Endothelial cell of umbilical vein (primary cell): ENCODE measurements at places on chromosomes 13 and 19. TPM values are rescaled to one million over a fixed set of nuclear protein-coding genes. Genes with fewer than 3 reads are reported as not detected.

DNA sequence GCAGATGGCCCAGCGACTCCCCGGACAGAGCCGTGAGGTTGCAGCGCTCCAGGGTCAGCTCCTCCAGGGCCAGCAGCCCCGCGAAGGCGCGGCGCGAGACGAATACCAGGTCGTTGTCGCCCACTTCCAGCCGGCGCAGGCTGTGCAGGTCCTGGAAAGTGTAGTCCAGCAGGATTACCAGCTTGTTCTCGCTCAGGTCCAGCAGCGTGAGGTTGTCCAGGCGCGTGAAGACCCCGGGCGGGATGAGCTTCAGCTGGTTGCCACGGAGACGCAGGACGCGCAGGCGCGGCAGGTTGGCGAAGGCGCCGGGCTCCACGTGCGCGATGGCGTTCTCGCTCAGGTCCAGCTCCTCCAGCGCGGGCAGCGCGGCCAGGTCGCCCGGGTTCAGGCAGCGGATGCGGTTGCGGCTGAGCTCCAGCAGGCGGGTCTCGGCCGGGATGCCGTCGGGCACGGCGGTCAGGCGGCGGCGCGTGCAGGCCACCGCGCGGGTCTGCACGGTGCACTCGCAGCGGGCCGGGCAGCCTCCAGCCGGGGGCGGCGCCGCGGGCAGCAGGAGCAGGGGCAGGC, 9.3 kb upstream of the PEAK3 start:
- H3K36me3 ChIP-seq, result no peaks in the 10 kb centered on the region
- H3K27ac ChIP-seq, result no peak overlapping the region
- peak; percentile 26 for DNase-seq
- H3K4me3 ChIP-seq, result no peak overlapping the region

DNA sequence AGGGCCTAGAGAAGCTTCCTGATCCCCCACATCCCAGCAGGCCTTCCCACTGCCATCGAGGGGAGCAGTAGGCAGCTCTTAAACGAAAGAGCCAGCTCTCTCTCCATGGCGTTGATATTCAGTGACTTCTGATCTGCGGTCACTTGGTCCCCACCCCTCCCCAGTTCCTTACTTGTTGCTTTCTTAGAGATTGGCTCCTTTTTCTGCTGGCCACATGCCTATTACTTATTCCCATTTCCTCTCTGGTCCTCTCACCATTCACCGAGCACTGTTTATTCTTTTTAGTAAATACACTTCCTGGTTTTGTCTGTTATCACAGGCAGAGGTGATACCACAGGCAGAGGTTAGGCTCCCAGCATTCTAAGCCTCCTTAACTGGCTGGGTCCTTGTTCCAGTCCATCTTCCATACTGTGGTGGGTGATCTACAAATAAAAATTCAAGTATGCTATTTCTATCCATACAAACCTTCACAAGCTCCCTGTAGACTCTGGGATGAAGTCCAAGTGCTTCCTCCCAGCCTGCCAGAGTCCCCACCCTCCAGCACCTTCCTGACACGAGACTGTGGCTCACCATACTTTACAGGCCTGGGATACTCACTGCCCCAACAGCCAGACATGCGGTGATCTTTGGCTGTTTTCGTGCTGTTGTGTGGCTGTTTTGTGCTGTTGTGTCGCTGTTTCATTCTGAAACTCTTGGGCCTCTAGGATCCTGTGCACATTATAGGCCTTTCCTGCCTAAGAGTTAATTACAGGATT, 315.9 kb downstream of the ATP8A2 start:
- peaks cover 3% of the 10 kb centered on the region for H3K27me3 ChIP-seq
- H3K27ac ChIP-seq, result no peak overlapping the region
- H3K4me1 ChIP-seq, result peaks cover 5% of the 10 kb centered on the region
- DNase-seq, result peak; percentile 61
- no peaks in the 10 kb centered on the region for H3K36me3 ChIP-seq
- no peak overlapping the region for H3K4me3 ChIP-seq

DNA sequence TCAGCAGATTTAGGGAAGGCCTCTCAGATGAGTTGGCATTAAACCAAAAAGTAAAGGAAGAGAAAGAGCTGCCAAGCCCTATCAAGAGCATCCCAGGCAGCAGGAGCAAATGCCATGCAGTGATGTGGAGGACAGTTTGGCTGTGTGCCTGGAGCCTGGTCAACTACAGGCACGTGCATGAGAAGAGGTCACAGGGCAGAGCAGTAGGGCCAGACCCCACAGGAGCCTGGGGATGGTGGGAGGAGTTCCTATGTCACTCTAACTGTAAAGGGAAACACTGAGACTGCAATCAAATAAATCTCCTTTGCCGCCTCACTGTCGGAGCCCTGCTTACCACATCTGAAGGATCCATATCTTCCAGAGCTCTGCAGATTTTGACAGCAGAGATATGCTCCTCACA, 240.5 kb downstream of the ENOX1 start:
- H3K27me3 ChIP-seq, result no peaks in the 10 kb centered on the region
- no peak overlapping the region for H3K27ac ChIP-seq
- DNase-seq, result peak; percentile 7
- no peak overlapping the region for H3K4me3 ChIP-seq
- no peaks in the 10 kb centered on the region for H3K4me1 ChIP-seq
- no peaks in the 10 kb centered on the region for H3K36me3 ChIP-seq

- no peak overlapping the region for H3K4me3 ChIP-seq
- H3K27ac ChIP-seq, result no peak overlapping the region
- H3K36me3 ChIP-seq, result peaks cover 4% of the 10 kb centered on the region
- DNase-seq, result no peak
- no peaks in the 10 kb centered on the region for H3K4me1 ChIP-seq
These were observed 49.6 kb downstream of the MYO9B start for GRCh38 chr19:17125062-17125727.

- no peak overlapping the region for H3K27ac ChIP-seq
- no peak for DNase-seq
- peaks cover 2% of the 10 kb centered on the region for H3K27me3 ChIP-seq
- H3K4me3 ChIP-seq, result no peak overlapping the region
- H3K36me3 ChIP-seq, result no peaks in the 10 kb centered on the region
These were observed 15.2 kb upstream of the CEBPA start for GRCh38 chr19:33317517-33317916.

- no peaks in the 10 kb centered on the region for H3K27me3 ChIP-seq
- H3K27ac ChIP-seq, result no peak overlapping the region
- no peaks in the 10 kb centered on the region for H3K4me1 ChIP-seq
- peaks cover 2% of the 10 kb centered on the region for H3K36me3 ChIP-seq
- no peak overlapping the region for H3K4me3 ChIP-seq
These were observed 20.7 kb downstream of the POMP start for GRCh38 chr13:28679628-28680027.

Gene KLHL1
- polyA plus RNA-seq, result not detected in 2 replicates

- H3K27me3 ChIP-seq, result no peaks in the 10 kb centered on the region
- no peaks in the 10 kb centered on the region for H3K36me3 ChIP-seq
- no peak for DNase-seq
- no peaks in the 10 kb centered on the region for H3K4me1 ChIP-seq
- H3K4me3 ChIP-seq, result no peak overlapping the region
These were observed 1146.2 kb upstream of the SPRY2 start for GRCh38 chr13:81487151-81487550.

GRCh38 chr19:44723952-44724319, 24.6 kb upstream of the BCL3 start:
- no peaks in the 10 kb centered on the region for H3K36me3 ChIP-seq
- DNase-seq, result peak; percentile 81
- no peak overlapping the region for H3K27ac ChIP-seq
- H3K4me1 ChIP-seq, result peaks cover 36% of the 10 kb centered on the region
- H3K27me3 ChIP-seq, result no peaks in the 10 kb centered on the region

Gene PSG2
- not detected in 2 replicates for polyA plus RNA-seq

Gene ZNF8
- 3.7 and 4.0 TPM in 2 replicates for polyA plus RNA-seq

Gene BLVRB
- 113 and 175 TPM in 2 replicates for polyA plus RNA-seq

Gene BCL3
- 11.0 and 15.3 TPM in 2 replicates for polyA plus RNA-seq

Gene RFXAP
- polyA plus RNA-seq, result 2.3 and 3.0 TPM in 2 replicates
